ENCODE measurements at places on chromosomes 1 and 21.

DNA sequence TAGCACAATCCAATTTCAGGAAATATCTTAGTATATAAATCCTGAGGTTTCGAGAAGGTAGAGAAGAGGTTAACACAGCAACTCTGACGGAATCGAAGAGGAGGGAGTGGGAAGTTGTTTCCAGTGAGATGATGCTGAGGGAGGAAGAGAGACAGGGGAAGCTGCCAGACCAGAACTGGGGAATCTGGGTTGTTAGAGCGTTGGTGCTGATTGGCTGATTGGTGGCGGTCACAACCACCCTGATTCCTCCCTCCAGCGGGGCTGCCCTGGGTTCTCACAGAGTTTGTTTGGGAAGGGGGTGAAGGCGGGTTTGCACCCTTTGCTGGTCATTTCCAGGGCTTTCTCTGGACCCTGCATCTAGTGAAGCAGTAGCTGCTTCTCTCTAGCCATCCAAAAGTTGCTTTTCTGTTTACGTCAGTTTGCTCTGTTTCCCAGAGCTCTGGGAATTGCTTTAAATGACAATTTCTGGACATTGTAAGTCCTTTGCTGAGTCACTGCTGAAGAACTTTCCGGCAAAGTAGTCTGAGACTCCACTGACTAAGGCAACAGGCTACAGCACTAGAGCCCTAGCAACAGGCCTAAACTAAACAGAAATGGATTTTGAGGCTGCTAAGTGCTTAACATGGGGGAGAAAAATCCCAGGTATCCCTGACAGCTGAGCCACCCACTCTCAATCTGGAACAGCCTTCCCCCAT, 90.1 kb downstream of the TENT5C start:
- DNase-seq = peak; percentile 78

DNA sequence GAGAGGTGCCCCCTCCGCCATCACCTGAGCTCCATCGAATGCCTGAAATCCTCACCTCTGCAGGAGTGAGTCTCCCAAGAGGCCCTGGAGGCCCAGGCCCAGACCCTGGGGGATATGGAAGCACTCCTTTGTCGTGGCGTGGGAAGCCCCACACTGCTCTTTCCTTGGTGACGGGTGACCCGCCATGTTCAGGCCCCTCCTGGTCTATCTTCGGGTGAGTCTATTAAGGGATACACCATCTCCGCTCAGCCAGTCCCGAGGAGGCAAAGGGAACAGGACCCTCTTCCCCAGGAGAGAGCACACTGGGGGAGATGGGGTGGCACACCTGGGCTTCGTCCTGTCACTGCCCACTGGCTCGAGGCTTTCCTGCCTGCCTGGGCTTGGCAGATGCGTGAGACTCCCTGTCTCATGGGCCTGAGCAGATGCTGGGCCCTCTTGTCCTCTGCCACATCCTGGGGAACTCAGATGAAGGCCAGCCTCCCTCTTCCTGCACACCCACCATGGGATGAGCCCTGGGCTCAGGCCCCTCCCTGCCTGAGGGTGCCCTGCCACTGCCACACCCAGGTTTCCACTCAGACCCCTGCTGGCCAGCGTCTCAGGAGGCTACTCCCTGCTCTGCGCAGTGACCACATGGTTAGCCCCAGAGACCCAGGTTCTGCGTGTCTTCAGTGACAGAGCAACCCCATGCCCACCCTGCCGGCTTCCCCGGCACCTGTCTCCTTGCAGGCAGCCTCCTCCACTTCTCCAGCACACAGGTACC, 3.8 kb upstream of the NPHP4 start:
- no peak for DNase-seq

DNA sequence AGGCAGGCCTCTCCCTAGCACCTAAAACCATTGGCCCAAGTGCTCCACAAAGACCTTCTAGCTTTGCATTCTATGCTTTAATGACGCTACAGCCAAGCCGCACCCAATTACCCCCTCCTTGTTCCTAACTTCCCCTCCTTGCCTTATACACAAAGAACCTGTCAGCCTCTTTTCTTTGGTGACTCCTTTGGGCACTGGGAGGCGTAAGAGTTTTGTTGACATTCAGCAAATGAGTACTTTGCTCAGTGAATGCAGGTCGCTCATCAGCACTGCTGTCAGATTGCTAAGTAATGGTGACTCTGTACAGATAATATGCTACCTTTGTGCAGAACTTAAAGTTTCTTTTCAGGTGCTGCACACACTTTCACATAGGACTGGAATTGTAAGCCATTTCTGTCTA, 187.6 kb upstream of the FAM78B start:
- no peak for DNase-seq

GRCh38 chr1:37255136-37255795, 219.1 kb upstream of the ZC3H12A start:
- DNase-seq = no peak

DNA sequence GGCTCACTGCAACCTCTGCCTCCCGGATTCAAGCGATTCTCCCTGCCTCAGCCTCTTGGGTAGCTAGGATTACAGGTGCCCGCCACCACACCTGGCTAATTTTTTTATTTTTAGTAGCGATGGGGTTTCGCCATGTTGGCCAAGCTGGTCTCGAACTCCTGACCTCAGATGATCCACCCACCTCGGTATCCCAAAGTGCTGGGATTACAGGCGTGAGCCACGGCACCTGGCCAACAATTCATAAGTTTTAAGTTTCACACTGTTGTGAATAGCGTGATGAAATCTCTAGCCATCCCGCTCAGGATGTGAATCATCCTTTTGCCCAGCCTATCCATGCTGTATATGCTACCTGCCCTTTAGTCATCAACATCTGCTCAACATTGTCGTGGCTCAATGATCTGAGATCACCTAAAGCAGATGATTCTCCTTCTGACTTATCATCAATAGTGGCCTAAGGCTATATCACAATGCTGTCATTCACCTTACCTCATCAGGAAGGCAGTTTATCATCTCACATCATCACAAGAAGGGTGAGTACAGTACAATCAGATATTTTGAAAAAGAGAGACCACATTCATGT, 2.6 kb downstream of the PFDN2 start:
- no peak for DNase-seq

- DNase-seq = no peak
Observed at GRCh38 chr1:115793162-115793561, 24.6 kb upstream of the CASQ2 start.

- no peak for DNase-seq
Observed at GRCh38 chr1:225866061-225866837, 15.9 kb downstream of the TMEM63A start.

GRCh38 chr1:225250432-225250831, 177.4 kb downstream of the LBR start:
- DNase-seq = no peak

- no peak for DNase-seq
Observed at GRCh38 chr1:82215056-82215852, 414.5 kb downstream of the ADGRL2 start.

DNA sequence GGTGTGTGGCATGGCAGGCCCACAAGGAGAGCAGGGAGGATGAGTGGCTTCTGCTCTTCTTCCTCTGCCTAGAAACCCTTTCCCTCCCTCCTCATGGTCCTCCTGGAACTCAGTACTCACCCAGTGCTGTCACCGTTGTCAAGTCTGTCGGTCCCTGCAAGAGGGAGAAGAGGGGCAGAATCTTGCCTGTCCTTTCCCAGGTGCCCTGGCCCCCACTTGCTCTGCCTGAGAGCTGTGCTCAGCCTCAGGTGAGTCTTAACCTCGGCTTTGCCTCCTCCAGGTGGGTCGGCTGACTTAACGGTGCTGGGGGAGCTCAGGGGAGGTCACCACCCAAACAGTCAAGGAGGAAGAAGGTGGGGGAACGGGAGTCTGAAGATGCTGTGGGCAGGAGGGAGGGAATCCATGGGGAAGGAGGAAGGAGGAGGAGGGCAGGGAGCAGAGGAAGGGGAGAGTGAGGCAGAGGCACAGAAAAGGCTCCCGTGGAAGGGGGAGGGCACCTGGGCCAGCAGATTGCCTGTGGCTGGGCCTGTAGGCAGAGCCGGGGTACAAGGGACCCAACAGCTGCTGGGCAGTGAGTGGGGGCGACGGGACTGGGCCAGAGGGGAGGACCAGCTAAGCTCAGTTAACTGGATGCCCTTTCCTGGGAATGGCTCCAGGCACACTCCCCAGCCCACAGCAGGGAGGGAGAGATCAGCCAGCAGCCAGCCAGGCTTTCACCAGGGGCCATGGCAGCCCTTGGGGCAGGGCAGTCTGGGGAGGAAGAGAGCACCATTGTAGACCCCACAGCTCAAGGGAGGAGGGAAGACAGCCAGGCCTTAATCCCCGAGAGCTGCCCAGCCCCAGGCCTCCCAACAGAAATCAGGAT, 26.3 kb downstream of the CTNNBIP1 start:
- DNase-seq = no peak

DNA sequence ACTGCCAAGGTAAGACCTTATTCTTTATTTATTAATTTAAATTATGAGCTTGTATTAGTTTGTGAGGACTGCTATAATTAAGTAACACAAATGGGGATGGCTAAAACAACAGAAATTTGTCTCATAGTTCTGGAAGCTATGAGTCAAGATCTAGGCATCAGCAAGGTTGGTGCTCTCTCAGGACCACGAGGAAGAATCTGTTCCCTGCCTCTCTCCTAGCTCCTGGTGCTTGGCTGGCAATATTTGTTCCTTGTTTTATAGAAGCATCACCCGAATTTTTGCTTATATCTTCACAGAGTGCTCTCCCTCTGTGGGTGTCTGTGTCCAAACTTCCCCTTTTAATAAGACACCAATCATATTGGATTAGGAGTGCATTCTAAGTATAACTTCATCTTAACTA, 41.4 kb upstream of the CCDC190 start:
- DNase-seq = no peak

DNA sequence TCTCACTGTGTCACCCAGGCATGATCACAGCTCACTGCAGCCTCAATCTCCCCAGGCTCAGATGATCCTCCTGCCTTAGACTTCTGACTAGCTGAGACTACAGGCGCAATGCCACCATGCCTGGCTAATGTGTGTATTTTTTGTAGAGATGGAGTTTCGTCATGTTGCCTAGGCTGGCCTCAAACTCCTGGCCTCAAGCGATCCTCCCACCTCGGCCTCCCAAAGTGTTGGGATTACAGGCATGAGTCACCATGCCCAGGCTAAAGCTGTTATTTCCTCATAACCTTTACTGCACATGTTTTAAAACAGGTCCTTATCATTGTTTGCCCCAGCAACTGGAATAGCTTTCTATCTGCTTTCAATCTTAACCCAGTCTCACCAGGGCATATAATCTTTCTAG, 2.9 kb downstream of the SARS1 start:
- no peak for DNase-seq

GRCh38 chr1:164728719-164729118, 169.7 kb downstream of the PBX1 start:
- DNase-seq = no peak

GRCh38 chr1:145878724-145879123, 6.9 kb downstream of the ANKRD35 start:
- no peak for DNase-seq

DNA sequence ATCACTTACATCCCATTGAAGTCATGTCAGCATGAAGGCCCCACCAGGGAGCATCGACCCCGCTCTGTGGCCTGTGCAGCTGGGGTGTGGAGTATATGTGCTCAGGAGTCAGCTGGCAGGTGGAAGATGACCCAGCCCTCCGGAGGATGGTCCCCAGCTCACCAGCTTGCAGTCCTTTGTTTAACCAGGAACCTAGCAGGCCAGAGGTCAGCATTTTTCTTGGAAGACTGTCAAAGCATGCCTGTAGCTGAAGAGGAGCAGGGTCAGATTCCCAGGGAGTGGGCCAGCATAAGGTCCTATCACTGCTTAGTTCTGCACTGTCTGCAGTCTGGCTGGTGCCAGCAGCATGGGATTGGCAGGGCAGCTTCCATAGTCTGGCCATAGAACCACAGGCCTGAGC, 12.7 kb downstream of the NFASC start:
- DNase-seq = peak; percentile 21

DNA sequence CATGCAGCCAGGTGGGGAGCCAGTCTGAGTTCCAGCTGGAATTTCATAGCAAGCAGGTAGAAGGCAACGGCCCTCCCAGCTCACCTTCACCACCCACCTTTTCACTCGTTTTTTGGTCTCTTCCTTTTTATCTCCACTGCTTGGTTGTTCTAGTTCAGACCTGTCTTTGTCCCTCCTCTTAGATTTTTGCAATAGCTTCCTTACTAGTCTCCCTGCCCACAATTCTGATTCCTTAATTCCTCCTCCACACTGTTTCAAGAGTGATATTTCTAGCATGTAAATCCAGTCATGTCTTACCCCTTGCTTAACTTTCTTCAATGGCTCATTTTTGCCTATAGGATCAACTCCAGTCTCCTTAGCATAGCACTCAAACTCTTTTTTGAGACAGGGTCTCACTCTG, 119.6 kb downstream of the TMEM53 start:
- DNase-seq = no peak

- no peak for DNase-seq
Observed at GRCh38 chr1:205794011-205794730, 18.8 kb downstream of the SLC41A1 start.

GRCh38 chr1:157993918-157994605, 617 bp downstream of the KIRREL1 start:
- no peak for DNase-seq

DNA sequence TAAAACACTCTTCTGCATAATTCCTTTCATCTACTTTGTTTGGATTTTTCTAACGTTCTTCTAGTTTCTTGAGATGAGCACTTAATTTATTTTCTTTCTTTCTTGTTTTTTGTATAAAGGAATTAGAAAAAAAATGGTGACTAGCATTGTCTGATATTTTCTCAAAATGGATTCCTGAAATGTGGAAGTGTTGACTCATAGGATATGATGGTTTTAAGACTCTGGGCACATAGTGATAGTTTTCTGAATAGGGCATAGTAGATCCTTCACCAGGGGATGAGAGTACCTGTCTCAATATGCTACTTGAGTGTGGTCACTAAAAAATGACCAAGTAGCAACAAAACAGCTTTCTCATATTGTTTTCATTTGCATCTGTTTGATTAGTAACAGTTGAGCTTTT, 100.9 kb downstream of the PEX14 start:
- DNase-seq = no peak

- DNase-seq = no peak
Observed at GRCh38 chr21:44436111-44436611, 19.1 kb upstream of the LRRC3 start.

GRCh38 chr1:113941245-113941559, 12.1 kb downstream of the HIPK1 start:
- no peak for DNase-seq

- DNase-seq = no peak
Observed at GRCh38 chr1:35554266-35555211, 2.7 kb downstream of the KIAA0319L start.

DNA sequence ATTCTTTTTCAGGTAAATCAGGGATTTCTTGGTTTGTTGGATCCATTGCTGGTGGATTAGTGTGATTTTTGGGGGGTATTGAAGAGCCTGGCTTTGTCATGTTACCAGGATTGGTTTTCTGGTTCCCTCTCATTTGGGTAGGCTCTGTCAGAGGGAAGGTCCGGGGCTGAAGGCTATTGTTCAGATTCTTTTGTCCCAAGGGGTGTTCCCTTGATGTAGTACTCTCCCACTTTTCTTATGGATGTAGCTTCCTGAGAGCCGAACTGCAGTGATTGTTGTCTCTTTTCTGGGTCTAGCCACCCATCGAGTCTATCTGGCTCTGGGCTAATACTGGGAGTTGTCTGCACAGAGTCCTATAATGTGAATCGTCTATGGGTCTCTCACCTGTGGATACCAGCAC, 17.6 kb upstream of the CCSAP start:
- no peak for DNase-seq
